Muscle of arm (tissue), 14 donors: ENCODE measurements at places on chromosomes 4 and X. TPM values are rescaled to one million over a fixed set of nuclear protein-coding genes. Genes with fewer than 3 reads are reported as not detected.
A peak's percentile ranks its signal among the peaks of the same experiment; 100 is the strongest.

GRID2 gene
- 0.77 TPM for polyA plus RNA-seq

GRCh38 chr4:170465429-170465828, 375.7 kb upstream of the AADAT start:
- DNase-seq = no peak

- DNase-seq = no peak
These were observed 10.6 kb downstream of the TSPAN6 start for GRCh38 chrX:100625985-100626491.

DNA sequence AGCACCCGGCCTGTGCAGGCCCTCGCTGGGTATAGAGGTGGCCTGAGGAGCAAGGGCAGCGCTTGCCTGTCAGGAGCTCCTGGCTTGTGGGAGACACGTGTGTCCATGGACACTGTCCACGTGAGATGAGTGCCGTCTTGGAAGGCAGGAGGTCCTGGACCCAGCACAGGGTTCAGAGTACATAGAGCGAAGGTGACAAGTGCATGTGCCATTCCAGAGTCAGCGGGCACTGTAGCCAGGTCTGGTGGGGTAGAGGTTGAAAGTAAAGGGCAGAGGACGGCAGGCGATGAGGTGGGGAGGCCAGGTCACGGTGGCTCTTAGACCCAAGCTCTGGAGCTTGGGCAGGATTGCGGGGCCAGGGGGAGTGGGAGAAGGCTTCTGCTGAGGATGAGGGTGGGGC, 28.4 kb upstream of the TADA2B start:
- DNase-seq = no peak

- DNase-seq = no peak
These were observed 116.5 kb downstream of the MAML3 start for GRCh38 chr4:140037353-140038030.

DNA sequence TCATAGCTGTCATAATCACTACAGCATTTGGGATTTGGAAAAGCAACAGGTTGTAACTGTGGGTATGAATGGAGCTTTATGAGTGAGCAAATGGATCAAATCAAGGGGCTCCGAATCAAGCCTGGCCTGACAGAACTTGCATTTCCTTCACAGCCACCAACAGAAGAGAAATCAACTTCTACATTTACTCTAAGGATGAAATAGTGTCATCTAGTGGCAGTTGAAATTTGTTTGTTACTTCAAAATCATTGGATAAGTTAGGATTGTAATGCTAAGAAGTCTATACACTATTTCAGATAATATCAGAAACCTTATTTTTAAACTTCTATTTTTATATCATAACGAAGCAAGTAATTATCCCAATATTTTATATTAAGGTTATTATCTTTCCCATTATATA, 10.7 kb upstream of the WDR17 start:
- peak; percentile 5 for DNase-seq

- DNase-seq = no peak
These were observed 10.3 kb downstream of the DOK7 start for GRCh38 chr4:3473181-3473950.

DNA sequence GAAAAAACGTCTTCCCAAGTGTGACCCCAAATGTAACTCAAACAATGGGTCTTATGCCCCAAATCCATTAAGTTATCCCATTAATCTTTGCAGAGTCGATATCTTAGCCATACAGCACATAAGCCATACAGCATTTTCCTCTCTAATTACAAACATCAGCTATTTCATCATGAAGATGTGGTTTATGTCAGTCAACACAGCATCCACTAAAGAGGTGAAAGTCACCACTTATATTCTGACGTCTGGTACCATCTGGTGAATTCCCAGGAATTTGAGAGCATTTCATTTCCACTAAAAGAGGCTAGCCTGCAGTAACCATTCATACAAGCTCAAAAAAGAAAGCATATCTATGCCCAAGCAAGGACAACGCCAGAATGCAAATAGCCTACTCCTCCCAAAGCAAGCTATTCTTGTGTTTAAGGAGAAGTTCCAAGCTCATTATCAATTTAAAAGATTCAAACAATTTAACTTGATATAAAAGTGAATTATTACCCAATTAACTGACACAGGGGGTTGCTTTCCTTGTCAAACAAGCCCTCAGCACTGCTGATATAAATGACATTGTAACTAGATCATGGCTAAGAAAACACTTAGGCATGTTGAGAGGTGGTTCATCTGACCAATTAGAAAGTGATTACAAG, 203.3 kb downstream of the ANTXR2 start:
- no peak for DNase-seq

DNA sequence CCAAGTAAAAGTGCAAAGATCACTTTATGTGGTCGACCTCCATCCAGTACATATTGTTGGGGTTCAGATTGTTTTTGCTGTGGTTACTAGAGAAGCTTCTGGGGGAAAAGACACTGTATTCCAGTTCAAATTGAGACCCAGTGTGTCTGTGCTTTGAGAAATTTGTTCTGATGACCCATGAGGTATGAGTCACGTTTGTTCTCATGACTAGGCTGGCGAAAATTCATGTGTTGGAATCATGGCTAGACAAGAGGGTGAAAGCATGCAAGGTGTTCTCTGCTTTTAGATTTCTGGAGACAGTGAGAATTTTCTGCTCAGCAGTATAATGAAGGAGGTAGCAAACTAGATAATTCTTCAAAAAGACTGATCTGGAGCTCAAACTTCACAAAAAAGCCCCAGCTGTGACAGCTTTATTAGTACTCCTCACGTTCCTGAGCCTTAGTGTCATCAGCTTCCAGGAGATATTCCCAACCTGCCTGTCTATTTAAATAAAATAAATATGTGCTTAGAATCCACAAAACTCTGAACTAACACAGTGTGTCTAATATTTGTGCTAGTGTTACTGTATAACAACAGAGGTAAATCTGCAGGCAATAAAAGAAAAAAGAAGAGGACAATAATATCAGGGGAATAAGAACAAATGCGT, 24.4 kb upstream of the FAM47B start:
- DNase-seq = no peak

DNA sequence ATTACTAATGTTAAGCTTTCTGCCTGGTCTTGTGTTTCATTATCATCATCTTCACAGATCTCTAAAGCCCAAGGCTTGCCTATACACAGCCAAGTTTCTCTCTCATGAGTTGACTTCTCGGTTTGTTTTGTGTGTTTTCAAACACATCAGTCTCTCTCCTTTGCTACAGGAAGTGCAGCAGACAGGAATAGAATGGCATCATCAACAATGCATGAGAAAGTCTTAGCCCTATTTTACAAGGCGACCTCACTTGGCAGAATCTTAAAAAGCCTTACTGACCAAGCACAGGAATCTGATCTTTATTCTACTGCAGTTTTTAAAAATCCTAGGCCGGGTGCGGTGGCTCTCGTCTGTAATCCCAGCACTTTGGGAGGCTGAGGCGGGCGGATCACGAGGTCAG, 36.8 kb downstream of the CC2D2A start:
- DNase-seq = no peak

GRCh38 chr4:184838249-184839074, 12.7 kb upstream of the ACSL1 start:
- no peak for DNase-seq

DNA sequence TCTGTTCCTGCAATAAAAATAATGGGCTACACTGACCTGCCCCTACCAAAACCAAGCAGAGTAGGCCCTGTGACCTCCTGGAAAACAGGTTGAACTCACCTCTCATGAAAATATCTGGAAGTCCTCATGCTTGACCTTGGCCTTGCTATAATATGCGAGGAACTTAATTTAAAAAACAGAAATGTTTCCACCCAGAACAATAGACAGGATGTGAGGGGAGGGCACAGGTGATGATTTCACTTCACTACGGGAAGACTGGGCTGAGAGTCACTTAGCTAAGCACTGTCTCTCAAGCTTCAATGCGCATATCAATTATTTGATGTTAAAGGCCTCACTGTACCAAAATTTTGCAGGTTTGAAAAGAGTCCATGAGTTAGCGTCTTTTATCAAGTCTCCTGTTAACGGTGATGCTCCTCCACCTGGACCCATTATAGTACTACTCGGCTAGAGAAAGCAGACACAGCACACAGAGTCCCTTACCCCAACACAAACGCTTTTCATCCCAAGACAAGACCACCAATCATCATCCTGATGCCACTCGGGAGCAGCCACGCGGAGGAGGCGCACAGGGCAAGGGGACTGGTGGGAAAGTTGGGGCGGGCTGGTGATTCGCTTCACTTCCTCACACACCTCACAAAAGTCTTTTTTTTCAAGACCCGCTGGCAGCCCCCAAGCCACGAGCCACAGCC, 25.9 kb downstream of the ZNF721 start:
- DNase-seq = no peak

DNA sequence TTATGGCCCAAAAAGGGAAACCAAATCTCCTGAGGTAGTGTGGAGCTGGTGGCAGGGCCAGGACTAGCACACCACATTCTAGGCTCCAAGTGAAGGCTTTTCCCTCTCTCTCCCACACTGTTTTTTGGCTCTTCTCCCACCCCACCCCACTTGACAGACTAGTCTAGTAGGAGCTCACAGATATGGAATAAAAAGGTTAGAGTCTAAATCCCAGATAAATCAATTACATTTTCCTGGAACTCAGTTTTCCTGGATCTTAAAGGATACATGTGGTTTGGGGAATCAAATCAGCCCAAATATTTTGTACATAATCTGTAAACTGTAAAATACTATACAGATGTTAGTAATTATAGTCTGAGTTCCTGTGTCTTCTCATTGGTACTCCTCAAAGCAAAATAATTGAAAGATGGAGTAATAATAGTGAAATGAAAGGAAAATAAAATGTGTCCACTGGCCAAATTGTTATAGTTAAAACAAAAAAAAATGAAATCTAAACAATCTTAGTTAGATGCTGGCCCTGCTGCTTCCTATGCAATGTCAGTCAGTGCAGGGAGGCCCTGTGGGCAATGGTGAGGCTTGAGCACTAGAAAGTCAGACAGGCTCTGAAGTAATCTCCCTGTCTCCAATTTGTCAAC, 370.4 kb upstream of the CPEB2 start:
- peak; percentile 34 for DNase-seq

DNA sequence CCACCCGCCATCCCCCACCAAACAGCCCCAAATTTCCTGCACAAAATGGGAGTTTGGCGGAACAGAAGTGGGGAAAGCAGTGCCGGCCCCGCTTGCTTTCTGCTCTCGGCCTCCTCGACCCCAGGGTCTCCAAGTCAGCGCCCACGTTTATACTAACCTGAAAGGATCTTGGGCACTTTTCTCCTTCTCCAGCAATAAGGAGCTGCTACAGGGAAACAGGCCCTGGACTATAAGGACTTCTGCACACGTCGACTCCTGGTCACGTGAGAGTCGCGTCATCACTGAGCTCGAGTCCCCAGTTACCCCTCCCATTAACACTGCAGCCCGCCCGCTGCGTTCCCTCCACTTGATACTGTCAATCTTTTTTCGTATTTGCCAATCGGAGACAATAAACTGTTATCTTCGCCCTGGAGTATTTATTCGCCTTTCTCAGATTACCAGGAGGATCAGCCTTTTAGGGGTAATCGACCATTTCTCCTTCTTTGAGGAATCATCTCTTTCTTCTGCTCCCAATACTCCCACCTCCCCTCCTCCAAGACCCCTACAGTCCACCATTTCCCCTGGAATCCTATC, at the start of gene TCEAL8:
Gene TCEAL8, minus strand, starts transcription at position 235 of the 573 bp plus-strand sequence. CDS start 1,176 bp downstream, outside the sequence.
- peak; percentile 86 for DNase-seq

OGT gene
- 225 TPM for polyA plus RNA-seq

GRCh38 chr4:155657169-155657568, 9.5 kb upstream of the GUCY1A1 start:
- no peak for DNase-seq

- DNase-seq = no peak
These were observed 12.4 kb downstream of the GPAT3 start for GRCh38 chr4:83548151-83548905.

- DNase-seq = no peak
These were observed 5.0 kb downstream of the AFM start for GRCh38 chr4:73486497-73486896.

TAF7L gene
- 0.26 TPM for polyA plus RNA-seq

TMPRSS11B gene
- polyA plus RNA-seq = not detected

GRCh38 chr4:93878566-93878965, 50.0 kb downstream of the ATOH1 start:
- DNase-seq = no peak

DNA sequence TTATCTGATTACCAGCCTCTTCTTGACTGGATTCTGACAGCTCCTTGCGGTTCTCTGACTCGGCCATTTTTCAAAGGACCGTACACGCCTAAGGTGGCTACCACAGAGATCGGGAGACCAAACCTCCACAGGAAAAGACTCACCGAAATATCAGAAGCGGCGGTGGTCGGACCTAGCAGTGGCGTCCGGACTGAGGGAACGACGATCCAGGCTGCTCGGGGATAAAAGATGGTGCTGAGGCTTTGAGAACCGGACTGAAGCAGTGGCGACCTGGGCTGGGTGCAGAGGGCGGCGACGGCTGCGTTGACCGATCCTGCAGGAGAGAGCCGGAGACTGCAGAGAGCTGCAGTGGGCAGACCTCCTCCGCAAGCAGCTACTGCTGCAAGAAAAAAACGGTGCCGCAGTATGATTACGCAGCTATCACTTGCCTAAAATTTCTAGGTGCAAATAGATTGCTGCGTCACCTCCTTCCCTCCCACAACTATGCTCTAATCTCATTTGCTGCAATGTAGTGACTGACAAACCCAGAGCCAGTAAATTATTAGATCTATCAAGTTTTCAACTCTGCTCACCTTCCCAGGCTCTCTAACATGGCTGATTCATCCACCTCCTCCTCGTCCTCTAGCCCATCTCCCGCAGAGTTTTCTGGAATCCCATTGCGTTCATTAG, at the start of gene NAP1L2:
Gene NAP1L2, minus strand, starts transcription at position 426 of the 669 bp plus-strand sequence. Its CDS starts 359 bp downstream, at position 67.
- DNase-seq = peak; percentile 26

- no peak for DNase-seq
These were observed 221.8 kb upstream of the KCNIP4 start for GRCh38 chr4:22170353-22170752.

GRCh38 chr4:30103455-30103854, 616.7 kb upstream of the PCDH7 start:
- no peak for DNase-seq

- no peak for DNase-seq
These were observed 27.9 kb upstream of the SLITRK4 start for GRCh38 chrX:143663755-143664154.

MTNR1A gene
- not detected for polyA plus RNA-seq

VCX gene
- not detected for polyA plus RNA-seq
